ENCODE measurements at places on chromosomes 13 and 19. TPM values are rescaled to one million over a fixed set of nuclear protein-coding genes. Genes with fewer than 3 reads are reported as not detected.

C13orf42 gene
- total RNA-seq = not detected

DNA sequence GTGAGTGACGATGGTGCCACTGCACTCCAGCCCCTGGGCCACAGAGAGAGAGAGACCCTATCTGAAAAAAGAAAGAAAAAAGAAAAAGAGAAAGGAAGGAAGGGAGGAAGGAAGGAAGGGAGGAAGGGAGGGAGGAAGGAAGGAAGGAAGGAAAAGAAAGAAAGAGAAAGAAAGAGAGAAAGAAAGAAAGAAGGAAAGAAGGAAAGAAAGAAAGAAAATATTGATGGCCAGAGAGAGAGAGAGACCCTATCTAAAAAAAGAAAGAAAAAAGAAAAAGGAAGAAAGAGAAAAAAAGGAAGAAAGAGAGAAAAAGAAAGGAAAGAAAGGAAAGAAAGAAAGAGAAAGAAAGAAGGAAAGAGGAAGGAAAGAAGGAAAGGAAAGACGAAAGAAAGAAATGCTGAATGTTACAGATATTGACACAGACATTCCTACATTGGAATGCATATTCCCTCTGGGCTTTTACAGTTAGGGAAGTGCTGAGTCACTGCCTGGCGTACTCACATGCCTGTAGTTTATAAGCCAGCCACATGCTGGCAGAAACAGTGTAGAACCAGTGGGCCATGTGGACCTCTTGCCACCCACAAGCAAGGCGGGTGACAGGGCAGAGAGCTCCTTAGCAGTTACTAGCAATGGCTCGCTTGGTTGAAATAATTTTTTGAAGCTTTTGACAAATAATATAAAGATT lies 34.6 kb upstream of the SLC46A3 start:
- no peak for DNase-seq

GRCh38 chr19:39518975-39519374 lies 4.0 kb downstream of the SELENOV start:
- DNase-seq = no peak

DNA sequence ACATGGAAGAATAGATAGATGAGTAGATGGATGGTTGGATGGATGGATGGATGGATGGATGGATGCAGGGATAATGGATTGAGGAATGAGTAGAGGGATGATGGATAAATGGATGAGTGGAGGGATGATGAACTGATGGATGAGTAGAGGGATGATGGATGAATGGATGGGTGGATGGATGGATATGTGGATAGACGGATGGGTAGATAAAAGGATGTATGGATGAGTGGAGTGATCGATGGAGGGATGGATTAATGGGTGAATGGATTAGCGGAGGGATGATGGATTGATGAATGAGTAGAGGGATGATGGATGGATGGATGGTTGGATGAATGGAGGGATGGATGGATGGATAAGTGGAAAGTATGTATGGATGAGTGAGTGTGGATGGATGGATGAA lies 533.2 kb downstream of the RFC3 start:
- no peak for DNase-seq

DNA sequence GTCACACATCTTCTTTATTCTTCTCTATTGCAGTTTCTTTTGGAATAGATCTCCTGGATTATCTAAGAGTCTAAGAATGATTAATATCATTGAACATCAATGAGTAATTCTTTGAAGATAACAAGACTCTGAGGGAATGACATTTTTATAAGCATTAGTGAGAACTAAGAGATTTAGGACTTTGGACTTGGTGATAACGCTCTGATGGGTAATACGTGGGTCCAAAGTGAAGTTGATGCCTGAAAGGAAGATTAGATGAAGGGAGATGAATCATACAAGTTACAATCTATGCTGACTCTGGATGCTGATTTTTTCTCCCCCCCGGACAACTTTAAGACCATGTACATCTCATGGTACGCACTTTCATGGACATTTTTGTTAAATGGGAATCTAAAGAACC lies 364.5 kb downstream of the GPC5 start:
- DNase-seq = no peak

DNA sequence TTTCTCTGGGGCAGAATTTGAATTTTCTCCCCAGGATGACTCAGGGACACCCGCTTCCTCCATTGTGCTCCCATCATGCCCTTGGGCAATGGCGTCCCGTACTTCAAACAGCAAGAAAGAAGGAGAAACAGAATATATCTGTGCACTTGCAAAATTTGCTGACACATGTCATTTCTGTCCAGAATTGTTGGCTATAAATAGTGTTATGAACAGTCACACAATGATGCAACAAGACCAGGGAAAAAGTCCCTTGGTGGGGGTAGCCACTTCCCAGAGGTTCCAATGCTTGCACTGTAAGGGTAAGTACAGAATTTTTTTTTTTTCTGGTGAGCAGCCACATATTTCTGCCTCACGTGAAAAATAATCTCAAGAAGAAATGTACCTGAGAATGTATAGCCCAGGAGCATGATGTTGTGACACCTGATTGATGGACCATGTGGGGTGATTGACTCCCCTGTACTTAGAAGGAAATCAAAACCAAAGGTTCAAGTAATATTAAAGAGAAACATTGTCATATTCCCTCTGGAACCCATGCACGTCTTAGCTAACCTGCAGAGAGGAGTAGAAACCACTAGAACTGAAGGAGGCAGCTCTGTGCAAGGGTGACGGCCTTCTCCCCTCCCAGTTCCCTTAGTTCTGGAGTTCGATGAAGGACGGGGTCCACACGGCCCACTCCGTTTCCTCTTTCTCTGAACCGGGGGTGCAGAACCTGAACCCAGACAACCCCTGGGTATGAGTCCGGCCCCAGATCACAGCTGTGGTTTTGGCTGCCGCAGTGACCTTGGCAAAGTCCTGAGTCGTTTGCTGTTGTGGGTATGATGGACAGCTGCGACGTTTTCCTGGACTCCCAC lies 9.3 kb upstream of the LAIR1 start:
- no peak for DNase-seq

ZNF560 gene
- total RNA-seq = not detected

OR10H1 gene
- not detected for total RNA-seq

HIPK4 gene
- total RNA-seq = 0.30 TPM

All from neural crest cell (in vitro differentiated cells).